ENCODE measurements at places on chromosomes 5 and 9. TPM values are rescaled to one million over a fixed set of nuclear protein-coding genes. Genes with fewer than 3 reads are reported as not detected.

The FOXI1 gene
- total RNA-seq, result not detected

The FBXL17 gene
- 7.5 TPM for total RNA-seq

The FAM221B gene
- total RNA-seq, result not detected

The KLF4 gene
- 1.0 TPM for total RNA-seq

The RECK gene
- total RNA-seq, result 3.9 TPM

The PCDHB12 gene
- not detected for total RNA-seq

The PCDHB9 gene
- total RNA-seq, result not detected

GRCh38 chr5:132877938-132878337, 4.5 kb downstream of the LEAP2 start:
- no peak overlapping the region for H3K4me3 ChIP-seq
- H3K27ac ChIP-seq, result no peak overlapping the region
- H3K36me3 ChIP-seq, result peaks cover 34% of the 10 kb centered on the region
- DNase-seq, result no peak

DNA sequence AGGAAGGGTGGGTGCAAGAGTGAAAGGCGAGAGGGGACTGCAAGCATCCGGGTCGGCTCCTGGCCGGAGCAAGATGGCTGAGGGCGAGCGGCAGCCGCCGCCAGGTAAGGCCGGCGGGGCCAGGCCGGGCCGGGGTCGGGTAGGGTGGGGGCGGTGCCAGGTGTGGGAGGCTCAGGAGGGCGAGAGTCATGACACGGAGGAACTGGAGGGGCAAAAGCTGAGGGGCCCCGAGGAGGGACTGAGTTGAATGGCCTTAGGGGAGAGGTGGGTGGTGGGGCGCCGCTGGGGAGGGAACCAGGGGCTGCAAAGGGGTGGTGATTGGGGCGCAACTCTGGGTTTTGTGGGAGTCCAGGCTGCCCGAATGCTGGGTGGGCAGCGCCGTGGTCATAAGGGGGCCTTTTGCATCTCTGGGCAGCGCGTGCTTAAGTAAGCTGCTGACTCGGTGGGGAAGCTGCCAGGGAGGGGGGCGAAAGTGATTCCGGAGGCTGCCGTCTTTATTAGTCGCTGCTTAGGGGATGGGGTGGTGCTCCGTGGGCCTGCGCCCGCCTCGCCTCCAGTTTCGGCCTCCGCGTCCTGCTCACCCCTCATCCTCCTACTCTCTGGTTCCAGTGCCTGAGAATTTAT, 425 bp downstream of the PTPA start:
- no peaks in the 10 kb centered on the region for H3K36me3 ChIP-seq
- DNase-seq, result peak; percentile 78
- peak overlapping the region; percentile 96 for H3K27ac ChIP-seq
- no peaks in the 10 kb centered on the region for H3K27me3 ChIP-seq
- H3K4me1 ChIP-seq, result peaks cover 29% of the 10 kb centered on the region
- peak overlapping the region; percentile 96 for H3K4me3 ChIP-seq

DNA sequence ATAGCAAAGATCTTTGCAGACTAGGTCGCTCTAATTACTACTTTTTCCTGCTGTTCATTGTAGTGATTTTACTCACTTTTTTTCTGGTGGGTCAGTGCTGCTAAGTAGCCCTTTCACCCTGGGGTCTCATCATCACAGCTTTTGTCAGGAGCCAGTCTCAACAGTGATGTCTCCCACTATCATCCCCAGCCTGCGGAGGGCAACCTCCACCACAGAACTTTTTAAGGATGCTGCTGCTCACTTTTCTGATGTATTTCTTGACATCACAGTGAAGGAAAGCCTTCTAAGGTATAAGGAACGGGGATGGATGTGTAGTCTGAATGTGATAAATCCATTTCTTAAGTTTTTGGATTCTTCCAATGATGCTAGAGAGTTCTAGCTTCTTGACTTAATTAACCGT, 242.5 kb upstream of the RIOK2 start:
- no peak overlapping the region for H3K27ac ChIP-seq
- no peaks in the 10 kb centered on the region for H3K36me3 ChIP-seq

- H3K36me3 ChIP-seq, result no peaks in the 10 kb centered on the region
- H3K27me3 ChIP-seq, result no peaks in the 10 kb centered on the region
- peaks cover 4% of the 10 kb centered on the region for H3K4me1 ChIP-seq
- no peak overlapping the region for H3K27ac ChIP-seq
- DNase-seq, result no peak
- H3K4me3 ChIP-seq, result no peak overlapping the region
Measured at GRCh38 chr5:82421119-82421518, 143.0 kb upstream of the RPS23 start.

DNA sequence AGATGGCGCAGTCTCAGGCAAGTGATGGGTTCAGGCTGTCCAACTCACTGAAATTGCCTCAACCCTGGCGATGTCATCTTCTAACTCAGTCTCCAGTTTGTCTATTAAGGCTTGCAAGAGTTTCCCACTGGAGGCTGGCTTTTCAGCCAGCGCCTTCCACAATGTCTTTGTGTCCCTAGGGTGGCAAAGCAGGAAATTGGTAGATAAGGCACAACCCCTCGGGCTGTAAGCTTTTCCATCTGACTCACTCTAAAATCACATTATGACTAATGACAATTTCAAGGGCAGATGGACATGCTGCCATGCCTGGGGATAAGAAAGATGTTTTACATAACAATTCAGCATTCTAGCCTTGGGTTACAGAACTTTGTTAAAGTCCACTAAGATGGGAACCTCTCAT, 61.9 kb downstream of the MROH2B start:
- no peaks in the 10 kb centered on the region for H3K27me3 ChIP-seq
- H3K4me1 ChIP-seq, result no peaks in the 10 kb centered on the region
- no peak overlapping the region for H3K4me3 ChIP-seq
- no peaks in the 10 kb centered on the region for H3K36me3 ChIP-seq
- DNase-seq, result no peak

DNA sequence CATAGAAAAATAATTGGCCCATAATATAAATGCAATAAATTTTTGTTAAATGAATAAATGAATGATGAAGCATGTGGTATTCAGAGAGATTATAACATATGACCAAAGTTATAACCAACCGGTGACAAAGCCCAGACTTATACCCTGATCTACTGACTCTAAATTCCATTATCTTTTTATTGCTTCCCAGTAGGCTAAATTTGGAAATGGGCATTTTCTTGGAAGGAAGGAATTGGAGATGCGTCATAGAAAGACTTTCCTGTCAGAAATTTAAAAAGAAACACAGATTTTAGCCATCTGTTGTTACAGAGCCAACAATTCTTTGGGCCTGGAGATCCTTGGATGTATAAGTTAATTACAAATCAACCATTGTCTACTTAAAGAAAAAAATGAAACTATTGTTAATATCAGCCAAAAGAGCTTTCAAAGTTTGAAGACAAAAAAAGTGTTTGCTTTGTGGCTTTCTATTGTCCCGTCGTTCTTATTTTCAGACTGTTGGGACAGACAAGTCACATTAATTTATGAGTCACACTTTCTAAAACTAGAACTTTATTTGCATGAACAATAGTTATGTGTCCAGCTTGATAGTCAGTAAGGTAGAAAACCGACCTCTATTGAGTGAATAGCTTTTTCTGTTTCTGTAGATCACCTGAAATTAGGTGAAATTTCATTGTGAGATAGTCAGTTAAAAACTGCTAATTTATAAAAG, 428.7 kb downstream of the GABRG2 start:
- no peak overlapping the region for H3K4me3 ChIP-seq
- no peaks in the 10 kb centered on the region for H3K36me3 ChIP-seq
- DNase-seq, result no peak

- H3K4me3 ChIP-seq, result no peak overlapping the region
- peaks cover 27% of the 10 kb centered on the region for H3K36me3 ChIP-seq
- no peak overlapping the region for H3K27ac ChIP-seq
- no peaks in the 10 kb centered on the region for H3K27me3 ChIP-seq
- DNase-seq, result no peak
- peaks cover 5% of the 10 kb centered on the region for H3K4me1 ChIP-seq
Measured at GRCh38 chr9:132910376-132910775, 31.7 kb downstream of the SPACA9 start.

GRCh38 chr5:131814990-131815389, 18.2 kb upstream of the FNIP1 start:
- H3K4me1 ChIP-seq, result peaks cover 6% of the 10 kb centered on the region
- DNase-seq, result no peak
- no peak overlapping the region for H3K27ac ChIP-seq
- no peak overlapping the region for H3K4me3 ChIP-seq
- no peaks in the 10 kb centered on the region for H3K36me3 ChIP-seq

DNA sequence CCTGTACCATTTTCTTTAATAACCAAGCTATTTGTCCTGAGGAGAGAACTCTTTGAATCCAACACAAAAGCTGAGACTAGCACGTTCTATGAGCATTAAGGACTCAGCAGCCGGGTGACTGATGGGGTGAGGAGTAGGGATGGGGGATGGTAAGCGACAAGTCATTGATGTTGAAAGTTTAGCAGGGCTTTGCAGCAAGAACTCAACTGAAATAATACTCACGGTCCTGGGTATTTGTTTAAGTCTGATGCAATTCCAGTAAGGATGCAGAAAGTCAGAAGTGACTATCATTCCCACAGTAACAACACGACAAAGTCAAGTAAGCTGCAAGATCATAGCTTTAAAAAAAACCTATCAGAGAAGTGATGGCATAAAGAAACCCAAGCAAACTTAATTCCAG, 131.1 kb downstream of the ACTL7B start:
- H3K36me3 ChIP-seq, result no peaks in the 10 kb centered on the region
- no peak for DNase-seq
- no peak overlapping the region for H3K4me3 ChIP-seq
- no peaks in the 10 kb centered on the region for H3K4me1 ChIP-seq
- H3K27ac ChIP-seq, result no peak overlapping the region

GRCh38 chr5:59548807-59549357, 344.6 kb downstream of the PDE4D start:
- no peak overlapping the region for H3K4me3 ChIP-seq
- no peak overlapping the region for H3K27ac ChIP-seq
- DNase-seq, result no peak
- no peaks in the 10 kb centered on the region for H3K36me3 ChIP-seq
- no peaks in the 10 kb centered on the region for H3K4me1 ChIP-seq

DNA sequence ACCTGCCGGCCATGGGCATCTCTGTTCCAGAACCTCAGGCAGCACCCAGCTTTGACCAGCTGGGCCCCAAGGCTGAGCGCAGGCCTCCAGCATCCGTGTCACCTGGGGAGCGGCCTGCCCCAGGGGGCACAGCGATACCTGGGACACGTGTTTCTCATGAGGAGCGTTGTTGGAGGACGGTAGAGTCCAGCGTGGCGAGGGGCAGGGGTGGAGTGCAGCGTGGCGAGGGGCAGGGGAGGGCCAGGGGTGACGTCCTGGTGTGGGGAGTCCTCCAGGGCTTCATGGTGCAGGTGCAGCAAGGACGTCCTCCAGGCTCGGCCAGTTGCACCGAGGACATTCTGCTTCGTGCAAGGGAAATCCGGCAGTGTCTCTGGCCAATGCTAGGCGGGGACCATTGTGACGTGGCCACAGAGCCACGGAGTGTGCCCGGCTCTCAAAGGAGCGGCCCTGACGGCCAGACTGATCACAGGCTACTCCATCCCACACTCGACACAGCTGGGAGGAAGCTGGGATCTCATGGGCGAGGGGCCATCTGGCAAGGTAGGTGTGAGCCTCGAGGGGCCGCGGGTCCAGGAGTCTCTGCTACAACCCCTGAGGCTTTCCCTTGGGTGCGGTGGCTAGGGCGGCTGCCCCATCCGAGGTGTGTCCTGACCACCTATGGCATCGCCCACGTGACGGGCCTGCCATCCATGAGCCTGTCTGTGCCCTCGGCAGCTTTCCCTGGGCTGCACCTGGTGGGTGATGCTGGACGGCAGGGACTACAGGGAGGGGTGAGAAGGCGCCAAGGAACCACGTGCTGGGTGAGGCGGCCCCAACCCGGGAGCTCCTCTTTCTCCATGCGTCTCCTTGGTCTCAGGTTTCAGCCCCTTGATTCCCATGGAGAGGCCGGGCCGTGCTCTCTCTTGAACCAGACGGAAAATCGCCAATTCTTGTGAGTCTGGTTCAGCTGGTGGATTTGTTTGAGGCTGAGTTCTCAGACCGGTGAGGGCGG, 33.8 kb downstream of the SLC9A3 start:
- no peak overlapping the region for H3K4me3 ChIP-seq
- H3K27ac ChIP-seq, result no peak overlapping the region
- no peaks in the 10 kb centered on the region for H3K4me1 ChIP-seq
- H3K27me3 ChIP-seq, result no peaks in the 10 kb centered on the region
- DNase-seq, result no peak

Measured in activated CD4-positive, alpha-beta T cell treated with anti-CD3 and anti-CD28 coated beads, Interleukin-2, amount 10 ng/mL, durations not matched to agents 24 days and 14 days (primary cell).